ENCODE measurements at places on chromosomes 1 and 21. TPM values are rescaled to one million over a fixed set of nuclear protein-coding genes. Genes with fewer than 3 reads are reported as not detected.

The TFAP2E gene
- total RNA-seq = not detected

The ANKRD45 gene
- total RNA-seq = 0.55 TPM

The RGSL1 gene
- total RNA-seq = not detected

The MARK1 gene
- total RNA-seq = 9.1 TPM

The S100A5 gene
- not detected for total RNA-seq

The C1orf94 gene
- not detected for total RNA-seq

The IBA57 gene
- total RNA-seq = 6.2 TPM

The IVL gene
- not detected for total RNA-seq

The PADI4 gene
- total RNA-seq = not detected

The CCDC185 gene
- total RNA-seq = not detected

The GJA5 gene
- 3.7 TPM for total RNA-seq

The ADCY10 gene
- total RNA-seq = 0.23 TPM

The NTMT2 gene
- not detected for total RNA-seq

The SH3BGRL3 gene
- 45.7 TPM for total RNA-seq

The SPRR1A gene
- not detected for total RNA-seq

The PADI1 gene
- total RNA-seq = not detected

The TMEM200B gene
- 2.0 TPM for total RNA-seq

The KRTAP11-1 gene
- total RNA-seq = not detected

The LRRIQ3 gene
- total RNA-seq = 1.5 TPM

The HSD3B2 gene
- total RNA-seq = 3,598 TPM

The FCRL1 gene
- total RNA-seq = not detected

The ZNF691 gene
- 9.1 TPM for total RNA-seq

The ACTL8 gene
- total RNA-seq = not detected

The HMCN1 gene
- total RNA-seq = 2.9 TPM

The WNT3A gene
- total RNA-seq = not detected

Measured in adrenal gland (tissue), 19 donors.